Stimulated activated CD8-positive, alpha-beta memory T cell treated with anti-CD3 and anti-CD28 coated beads, Interleukin-7, amount 100 ng/mL, for 4 hours (primary cell): ENCODE measurements at places on chromosomes 5 and 9.

- DNase-seq, result no peak
Observed at GRCh38 chr5:174581479-174581878, 142.9 kb upstream of the MSX2 start.

DNA sequence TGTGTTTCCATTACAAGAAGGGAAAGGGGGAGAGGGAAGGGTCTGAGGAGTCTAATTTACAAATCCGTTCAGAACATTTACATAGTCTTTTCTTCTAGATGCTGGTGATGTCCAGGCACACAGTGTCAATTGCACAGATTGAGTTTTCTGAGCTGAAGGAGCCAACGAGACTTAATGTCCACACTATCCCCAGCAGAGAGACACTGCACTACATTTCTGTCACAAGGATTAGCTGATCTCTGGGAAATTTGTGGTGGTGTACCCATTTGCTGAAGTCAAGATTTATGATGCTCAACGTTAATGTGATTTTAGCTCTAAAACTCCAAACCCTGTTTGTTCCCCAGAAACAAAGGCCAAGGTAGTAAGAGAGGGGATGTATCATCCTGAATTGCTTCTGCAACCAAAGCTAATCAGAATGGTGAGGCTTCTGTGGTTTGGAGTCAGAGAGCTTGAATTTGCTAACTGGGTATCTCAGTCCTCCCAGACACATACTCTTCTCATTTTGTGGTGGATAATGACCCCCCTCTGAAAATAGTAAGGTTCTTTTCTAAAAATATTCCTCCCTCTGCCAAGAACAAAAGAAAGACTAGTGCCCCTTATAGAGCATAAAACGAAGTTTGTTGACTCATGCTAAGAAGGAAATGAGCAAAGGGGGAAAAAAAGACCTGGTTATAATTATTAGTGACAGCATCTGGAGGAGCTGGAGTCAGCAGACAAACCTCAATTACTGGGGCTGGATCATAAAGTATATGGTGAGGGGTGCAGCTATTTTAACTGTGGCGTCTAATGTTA is 416.9 kb downstream of the PSAT1 start:
- no peak for DNase-seq

DNA sequence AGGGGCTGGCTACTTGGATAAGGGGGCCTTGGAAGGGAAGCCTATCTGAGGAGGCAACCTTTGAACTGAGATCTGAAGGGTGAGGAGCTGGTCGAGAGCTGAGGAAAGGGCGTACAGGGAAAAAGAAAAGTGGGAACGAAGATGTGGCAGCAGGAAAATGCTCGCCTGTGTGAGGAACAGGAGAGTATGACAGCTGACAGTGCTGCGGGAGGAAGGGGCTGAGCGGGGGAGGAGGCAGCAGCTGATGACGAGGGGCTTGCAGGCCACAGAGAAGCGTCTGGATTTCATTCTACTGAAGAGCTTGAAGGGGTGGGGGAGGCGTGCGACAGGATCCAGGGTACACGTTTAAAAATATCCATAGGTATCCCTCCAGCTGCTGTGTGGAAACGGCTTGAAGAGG is 28.9 kb downstream of the SH3PXD2B start:
- no peak for DNase-seq

DNA sequence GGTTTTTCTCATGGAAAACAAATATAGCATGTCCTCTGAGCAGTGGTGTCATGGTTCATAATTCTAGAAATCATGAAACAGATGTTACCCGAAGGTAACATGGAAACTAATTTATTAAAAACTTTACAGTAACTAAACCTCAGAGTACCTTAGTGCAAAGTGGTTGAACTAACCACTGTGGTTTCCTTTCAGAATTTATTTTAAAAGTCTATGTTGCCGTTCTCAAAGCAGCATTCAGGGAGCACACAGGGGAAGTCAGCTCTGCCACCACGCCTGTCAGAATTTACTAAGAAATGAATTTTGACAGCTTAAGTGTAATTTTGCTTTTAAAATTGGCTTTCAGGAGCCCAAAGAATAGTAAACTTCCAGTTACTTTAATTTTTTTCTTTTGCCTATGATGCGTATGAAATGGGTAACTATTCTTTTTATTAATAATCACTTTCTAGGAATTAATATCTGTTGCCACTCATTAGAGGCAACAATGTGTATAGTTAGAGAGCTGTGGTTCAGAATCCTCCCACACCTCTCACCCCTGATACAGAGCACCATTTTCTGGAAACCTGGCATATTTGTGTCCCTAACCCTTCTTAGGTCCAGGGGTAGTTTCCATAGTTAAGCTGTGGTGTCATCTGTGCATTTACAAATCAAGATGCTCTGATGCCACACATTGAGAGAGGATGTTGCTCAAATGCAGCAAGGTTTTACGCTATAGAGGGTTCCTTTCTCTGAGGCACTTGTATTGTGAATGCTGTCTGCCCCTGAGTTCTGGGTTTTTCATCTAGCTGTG is 202.6 kb downstream of the ZSWIM6 start:
- no peak for DNase-seq

DNA sequence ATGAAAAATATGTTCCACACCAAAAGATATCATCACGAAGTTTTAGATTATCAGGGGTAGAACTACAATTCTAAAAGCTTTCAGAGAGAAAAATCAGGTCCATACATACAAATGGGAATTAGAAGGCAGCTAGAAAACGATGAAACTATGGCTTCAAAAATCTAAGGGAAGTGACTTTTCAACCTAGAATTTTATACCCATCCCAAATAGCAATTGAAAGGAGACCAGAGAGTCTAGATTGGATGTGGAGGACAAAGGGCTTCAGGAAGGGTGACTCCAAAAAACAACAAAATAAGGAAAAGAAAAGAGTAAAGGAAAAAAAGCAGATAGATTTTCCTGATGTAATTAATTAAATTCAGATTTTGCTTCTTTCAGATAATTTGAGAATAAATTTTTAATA is 72.0 kb upstream of the CEP78 start:
- DNase-seq, result no peak

- no peak for DNase-seq
Observed at GRCh38 chr5:153256-153655, 38.0 kb upstream of the LRRC14B start.

GRCh38 chr5:177509991-177510566 is 453 bp upstream of the DOK3 start:
- DNase-seq, result no peak

DNA sequence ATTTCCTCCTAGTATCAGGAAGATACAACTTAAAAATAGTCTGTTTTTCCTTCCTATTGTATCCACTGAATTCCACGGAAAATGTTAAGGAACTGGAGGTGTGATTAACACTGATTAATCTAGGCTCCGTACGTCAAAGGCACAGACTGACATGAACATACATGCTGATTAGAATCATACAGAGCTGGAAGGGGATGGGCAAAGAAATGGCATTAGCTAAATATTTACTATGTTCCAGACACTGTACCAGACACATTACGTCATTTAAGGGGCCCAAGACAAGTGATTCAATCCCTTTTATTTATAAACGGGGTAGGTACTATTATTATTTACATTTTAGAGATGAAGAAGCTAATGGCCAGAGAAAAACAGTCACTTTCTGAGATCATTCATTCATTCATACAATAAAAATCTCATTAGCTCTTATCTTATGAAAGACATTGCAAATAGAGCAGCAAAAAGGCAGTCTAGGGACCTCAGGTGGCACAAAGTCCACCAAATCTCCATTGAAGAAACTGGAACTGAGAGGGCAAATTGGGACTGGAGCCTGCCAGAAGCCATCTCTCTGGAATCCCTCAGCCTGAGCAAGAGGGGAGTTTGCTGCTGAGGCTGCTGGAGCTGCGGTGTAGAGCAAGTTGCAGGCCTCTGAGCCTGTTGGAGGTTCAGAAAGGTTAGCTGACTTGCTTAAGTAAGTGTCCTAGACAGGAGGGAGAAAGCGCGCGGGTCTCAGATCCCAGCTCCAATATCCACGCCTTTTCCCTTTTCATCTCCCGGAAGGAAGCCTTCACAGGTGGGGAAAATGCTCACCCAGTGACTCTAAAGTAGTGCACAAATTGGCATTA is 1.6 kb upstream of the TGFBR1 start:
- DNase-seq, result no peak

GRCh38 chr5:14503017-14503680 is 78.4 kb upstream of the OTULINL start:
- no peak for DNase-seq

DNA sequence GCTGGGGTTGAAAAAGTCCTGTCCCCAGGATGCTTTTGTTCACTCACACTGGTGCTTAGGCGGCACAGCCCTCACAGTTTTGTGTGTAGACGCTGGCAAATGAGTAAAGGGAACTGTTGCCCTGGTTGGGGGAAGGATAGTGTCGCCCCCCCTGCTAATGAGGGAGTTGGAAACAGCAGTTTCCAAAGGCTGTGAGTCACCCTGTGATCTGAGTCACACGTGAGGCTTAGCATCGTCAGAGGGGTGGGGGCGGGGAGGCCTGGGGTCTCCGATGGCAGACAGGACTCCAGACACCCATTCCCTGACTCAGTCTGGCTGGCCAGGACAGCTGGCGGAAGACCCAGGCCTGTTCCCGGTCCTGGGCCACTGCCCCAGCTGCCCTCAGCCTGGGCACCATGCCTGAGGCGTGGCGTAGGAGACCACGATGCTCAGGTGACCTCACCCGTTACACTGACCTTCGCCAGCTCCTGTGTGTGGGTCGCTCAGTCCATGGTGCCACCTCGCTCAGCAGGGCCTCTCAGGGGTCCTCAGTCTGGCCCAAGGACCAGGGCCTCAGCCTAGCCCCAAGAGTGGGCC is 2.9 kb downstream of the DNAJB5 start:
- DNase-seq, result peak; percentile 63

DNA sequence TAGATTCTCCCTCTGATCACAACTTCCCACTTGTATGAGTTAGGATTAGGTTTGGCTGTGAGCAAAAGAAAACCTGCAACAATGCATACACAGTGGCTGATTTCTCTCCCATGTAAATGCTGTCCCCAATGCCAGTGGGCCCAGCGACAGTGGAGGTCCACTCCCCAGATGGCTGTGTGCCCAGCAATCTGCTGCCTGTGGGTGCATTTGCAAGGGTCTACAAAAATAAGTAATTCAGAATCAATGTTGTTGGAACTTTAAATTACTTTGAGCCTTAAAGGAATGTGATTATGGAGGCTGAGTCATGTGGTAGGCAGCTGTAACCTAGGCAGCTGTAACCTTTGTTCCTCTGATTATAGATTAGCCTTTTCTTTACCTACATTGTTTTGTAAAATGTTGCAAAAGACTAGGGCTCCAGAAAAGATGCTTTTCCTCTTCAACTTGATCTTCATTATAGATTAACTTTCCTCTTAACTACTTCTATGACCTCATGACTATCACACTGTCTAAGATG is 14.2 kb upstream of the MXD3 start:
- DNase-seq, result no peak

GRCh38 chr9:111287127-111287526 is 42.9 kb downstream of the OR2K2 start:
- no peak for DNase-seq

DNA sequence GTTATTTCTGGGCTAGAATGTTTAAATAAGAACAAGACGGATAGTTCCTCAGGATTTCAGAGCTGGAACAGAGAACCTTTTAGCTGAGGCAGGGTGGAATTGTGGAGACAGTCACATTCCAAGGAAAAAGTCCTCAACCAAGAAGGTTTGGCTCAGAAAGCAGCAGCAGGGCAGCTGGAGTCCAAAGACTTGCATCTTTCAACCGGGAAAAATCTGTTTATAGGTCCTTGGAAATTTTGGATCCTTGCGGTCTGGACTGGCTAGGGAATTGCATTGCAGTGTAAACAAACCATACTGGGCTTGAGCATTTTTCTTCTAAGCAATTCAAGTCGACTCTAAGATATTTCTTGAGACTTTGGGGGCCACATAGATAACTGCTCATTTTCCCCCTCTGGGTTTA is 40.8 kb upstream of the HMHB1 start:
- DNase-seq, result no peak

- no peak for DNase-seq
Observed at GRCh38 chr5:154162539-154163151, 27.9 kb upstream of the GALNT10 start.

GRCh38 chr5:760363-761058 is 24.0 kb downstream of the ZDHHC11B start:
- DNase-seq, result no peak

DNA sequence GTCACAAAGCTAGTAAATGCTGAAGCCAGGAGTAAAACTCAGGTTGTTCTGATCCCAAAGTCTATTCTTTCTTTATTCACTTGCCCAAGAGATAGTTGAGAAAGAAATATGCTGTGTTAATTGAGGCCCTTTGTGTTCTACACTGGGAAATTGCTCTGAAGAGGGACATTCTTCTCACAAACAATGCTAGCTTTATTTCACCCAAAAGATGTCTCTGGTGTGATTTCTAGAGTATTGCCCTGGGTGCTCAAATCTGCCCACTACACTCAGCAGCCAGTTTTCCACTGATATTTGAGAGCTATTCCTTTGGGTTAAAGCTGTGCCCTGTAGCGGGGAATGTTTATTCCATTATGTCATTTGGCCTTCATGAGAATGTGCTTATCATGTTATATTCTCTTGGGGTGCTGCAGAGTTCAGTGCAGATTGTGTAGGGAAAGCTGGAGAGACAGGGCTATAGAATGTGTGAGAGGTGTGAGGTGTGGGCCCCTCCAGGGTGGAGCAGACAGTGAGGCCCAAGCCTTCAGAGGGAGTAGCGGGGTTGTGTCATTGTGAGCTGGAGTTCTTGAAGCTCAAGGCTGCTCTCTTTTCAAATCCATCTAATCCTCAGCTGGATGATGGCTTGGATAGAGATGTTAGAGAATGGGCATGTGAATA is 21.0 kb upstream of the C5orf63 start:
- no peak for DNase-seq

- no peak for DNase-seq
Observed at GRCh38 chr5:156595132-156595787, 254.8 kb upstream of the PPP1R2B start.

DNA sequence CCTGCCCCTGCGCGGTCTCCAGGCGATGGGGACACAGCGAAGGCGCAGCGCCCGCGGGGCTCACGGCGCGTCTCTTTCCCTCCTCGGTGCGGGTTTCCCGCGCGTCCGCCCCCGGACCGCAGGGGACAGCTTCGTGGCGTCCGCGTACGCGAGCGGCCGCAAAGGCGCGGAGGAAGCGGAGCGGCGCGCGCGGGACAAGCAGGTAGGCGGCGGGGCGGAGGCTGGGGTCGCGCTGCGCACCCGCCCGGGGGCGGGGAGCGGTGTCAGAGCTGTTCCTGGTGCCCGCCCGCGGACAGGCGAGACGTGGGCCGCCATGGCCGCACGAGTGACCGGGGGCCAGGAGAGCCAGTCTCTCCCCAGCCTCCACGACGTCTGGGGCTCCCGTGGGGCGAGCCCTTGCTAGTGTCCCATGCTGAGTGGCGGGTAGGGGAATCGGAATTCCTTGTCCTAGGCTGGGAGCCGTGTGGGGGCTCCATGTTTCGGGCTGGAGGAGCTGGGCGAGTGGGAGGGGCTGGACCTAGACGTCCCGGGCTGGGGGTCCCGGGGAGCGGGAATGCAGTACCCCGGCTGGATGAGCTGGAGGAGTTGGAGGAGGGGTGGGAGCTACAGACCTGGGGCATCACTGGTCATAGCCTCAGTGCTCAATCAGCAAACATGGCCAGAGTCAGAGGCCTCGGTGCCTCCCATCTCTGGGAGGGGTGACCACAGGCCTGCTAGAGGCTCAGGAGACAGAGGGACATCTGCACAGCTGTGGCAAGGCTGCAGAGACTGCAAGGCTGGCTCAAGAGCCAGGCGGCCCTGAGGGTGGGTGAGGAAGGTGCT is 968 bp downstream of the NKD2 start:
- DNase-seq, result no peak
